ENCODE measurements at places on chromosomes 7 and 10.
A peak's percentile ranks its signal among the peaks of the same experiment; 100 is the strongest.

GRCh38 chr10:122165484-122166276 is 105.4 kb upstream of the BTBD16 start:
- no peak for DNase-seq

DNA sequence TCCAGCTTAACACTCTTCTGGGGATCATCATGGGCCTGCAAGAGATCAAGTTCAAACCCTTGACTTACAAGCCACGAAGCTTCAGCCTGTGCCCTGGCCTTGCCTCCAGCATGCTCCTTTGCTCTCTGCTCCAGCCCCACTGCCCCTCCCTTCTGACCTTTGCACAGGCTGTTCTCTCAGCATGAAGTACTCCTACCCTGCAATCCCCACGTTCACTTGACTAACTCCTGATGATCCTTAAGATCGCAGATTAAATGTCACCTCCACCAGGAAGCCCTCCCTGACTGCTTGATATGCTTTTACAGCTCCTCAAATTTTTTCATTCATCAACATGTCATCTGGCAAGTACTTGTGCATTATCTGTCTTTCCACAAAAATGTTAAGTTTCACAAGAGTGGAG is 75.5 kb upstream of the SLF2 start:
- no peak for DNase-seq

DNA sequence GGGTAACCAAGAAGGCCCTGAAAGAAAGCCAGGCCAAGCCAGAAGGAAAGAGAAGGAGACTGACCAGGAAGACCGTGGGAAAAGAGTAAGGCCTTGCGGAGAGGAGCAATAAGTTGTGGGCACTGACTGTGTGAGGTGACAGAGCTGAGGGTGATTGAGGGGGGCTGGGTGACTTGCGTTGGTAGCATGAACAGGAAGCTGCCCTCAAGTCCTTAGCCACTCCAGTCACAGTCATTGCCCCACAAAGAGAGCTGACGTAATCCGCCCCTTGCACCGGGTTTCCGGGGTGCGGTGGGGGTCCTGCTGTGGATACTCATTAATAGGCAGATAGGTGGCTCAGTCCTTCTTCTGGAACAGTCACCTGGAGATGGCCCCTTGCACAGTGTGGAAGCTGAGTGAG is 16.1 kb upstream of the DMBT1 start:
- no peak for DNase-seq

DNA sequence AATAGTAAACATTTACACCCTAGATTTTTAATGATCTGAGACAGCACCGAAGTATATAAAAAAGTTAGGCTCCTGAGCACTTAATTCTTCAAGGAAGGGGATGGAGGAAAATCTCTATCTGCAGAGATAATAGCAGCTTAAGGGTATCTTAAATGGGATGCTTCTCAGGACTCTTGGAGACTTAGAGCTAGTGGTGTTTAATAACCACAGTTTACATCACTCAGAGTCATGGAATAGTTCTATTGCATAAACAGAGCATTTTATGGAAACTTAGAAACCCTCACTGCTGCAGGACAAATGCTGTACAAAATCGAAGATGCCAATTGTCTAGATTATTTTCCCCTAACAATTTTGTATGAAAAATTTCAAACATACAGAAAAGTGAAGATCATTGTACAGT is 398.9 kb upstream of the GALNT17 start:
- no peak for DNase-seq

- no peak for DNase-seq
Observed at GRCh38 chr10:122656308-122656705, 43.3 kb downstream of the C10orf120 start.

GRCh38 chr7:107384025-107384424 is 85.8 kb upstream of the GPR22 start:
- DNase-seq, result no peak

DNA sequence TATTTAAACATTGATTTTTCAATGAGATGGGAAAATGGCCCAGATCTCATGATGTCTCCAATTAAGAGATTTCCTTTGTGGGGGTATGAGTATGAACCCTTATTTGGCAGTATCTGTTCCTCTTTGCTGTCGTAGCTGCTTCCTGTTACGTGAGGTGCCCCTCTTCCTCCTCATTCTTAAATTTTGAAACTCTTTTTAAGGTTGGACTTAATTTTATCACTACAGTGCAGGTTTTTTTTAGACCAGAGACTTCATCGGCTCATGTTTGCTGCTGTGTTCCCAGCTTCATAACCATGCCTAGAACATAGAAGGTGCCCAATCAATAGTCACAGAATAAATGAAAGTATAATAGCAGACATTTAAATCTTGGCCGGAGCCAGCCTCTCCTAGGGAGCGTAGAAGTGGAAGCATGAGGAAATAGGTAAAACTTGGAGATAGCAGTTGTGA is 2.4 kb downstream of the MIOS start:
- peak; percentile 53 for DNase-seq

DNA sequence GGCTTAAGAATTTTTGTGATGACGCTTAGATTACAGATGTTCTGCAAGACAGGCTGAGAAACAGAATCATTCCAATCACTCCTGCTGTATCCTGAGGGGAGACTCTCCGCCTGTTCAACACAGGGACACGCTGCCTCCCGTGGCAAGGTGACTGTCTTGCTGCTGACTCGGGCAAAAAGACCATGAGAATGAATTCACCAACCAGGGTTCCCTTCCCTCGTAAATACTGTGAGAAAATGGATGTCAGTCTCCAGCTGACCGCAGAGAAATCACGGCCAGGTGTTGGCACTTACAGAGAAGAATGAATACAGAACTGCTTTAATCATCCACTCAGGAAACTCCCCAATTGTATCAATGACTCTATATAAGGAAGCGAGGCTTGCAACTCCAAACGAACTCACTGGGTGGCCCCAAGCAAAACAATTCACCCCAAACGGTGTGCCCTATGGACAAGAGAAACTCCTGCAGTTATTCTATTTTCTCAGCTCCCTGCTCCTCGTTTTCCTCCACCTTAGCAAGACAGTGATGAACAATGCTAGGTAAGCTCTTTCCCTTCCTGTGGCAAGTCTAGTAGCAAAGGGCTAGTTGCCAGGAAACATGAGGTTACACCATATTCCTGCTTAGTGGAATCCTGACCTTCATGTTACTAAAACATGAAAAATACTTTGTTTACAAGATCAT is 22.8 kb downstream of the GNA12 start:
- DNase-seq, result peak; percentile 53

- no peak for DNase-seq
Observed at GRCh38 chr7:17855202-17855601, 85.1 kb downstream of the SNX13 start.

- no peak for DNase-seq
Observed at GRCh38 chr7:124515106-124515830, 250.3 kb downstream of the GPR37 start.

- DNase-seq, result no peak
Observed at GRCh38 chr10:128438417-128439063, 312.3 kb upstream of the MKI67 start.

DNA sequence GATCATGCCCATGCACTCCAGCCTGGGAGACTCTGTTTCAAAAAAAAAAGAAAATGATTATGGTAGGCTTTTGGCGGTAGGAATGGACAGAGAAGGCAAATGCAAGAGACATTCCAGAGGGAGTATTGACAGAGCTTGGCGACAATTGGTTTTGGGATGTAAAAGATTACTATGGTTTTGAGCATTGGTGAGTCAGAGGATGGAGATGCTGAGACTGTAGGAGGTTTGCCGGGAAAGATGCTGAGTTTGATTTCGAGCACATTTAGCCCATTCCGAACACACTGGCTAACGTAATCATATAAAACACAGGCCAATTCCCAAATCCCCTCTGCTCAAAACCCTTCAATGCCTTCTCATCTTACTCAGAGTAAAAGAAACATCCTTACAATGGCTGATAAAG is 161.6 kb upstream of the MKLN1 start:
- DNase-seq, result no peak

- no peak for DNase-seq
Observed at GRCh38 chr10:30554440-30554825, 75.1 kb downstream of the LYZL2 start.

GRCh38 chr10:32327364-32327691 is 19.6 kb downstream of the EPC1 start:
- no peak for DNase-seq

- no peak for DNase-seq
Observed at GRCh38 chr7:100372256-100372655, 1.0 kb upstream of the PILRA start.

DNA sequence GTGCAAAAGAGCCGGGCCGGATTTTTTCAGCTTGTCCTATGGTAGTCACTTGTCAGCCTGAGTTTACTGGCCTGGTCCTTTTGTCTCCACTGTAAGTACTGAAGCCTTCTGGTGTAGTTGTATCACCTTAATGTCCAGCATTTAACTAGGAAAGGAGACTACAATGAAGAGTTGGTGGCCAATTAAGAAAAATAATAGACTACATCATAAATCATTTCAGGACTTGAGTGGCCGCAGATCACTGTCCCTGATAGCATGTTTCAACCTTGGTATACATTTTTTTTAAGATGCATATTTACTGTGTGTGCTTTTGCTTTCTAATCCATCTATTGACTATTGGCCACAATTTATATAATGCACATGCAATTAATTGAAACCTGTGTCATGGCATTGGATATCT is 6.1 kb downstream of the FZD1 start:
- DNase-seq, result no peak

All from GM12878 (cell line).